ENCODE measurements at places on chromosomes 7 and 10.
A peak's percentile ranks its signal among the peaks of the same experiment; 100 is the strongest.

DNA sequence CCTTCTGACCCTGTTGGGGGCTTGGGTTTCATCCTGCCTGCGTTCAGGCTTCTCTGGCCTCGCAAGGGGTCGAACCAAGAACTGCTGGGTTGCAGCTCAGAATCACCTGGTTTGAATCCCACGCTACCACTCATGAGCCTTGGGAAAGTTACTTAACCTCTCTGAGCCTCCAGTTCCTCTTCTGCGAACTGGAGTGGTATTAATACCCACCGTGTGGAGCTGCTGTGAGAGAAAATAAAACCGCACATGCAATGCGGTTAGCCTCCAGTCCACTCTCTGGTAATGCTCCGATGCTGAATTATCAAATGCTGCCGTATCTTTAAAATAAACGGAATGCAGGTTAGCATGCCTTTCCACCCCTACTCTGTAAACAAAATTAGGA, 171.9 kb downstream of the ARHGAP12 start:
- no peak for DNase-seq

DNA sequence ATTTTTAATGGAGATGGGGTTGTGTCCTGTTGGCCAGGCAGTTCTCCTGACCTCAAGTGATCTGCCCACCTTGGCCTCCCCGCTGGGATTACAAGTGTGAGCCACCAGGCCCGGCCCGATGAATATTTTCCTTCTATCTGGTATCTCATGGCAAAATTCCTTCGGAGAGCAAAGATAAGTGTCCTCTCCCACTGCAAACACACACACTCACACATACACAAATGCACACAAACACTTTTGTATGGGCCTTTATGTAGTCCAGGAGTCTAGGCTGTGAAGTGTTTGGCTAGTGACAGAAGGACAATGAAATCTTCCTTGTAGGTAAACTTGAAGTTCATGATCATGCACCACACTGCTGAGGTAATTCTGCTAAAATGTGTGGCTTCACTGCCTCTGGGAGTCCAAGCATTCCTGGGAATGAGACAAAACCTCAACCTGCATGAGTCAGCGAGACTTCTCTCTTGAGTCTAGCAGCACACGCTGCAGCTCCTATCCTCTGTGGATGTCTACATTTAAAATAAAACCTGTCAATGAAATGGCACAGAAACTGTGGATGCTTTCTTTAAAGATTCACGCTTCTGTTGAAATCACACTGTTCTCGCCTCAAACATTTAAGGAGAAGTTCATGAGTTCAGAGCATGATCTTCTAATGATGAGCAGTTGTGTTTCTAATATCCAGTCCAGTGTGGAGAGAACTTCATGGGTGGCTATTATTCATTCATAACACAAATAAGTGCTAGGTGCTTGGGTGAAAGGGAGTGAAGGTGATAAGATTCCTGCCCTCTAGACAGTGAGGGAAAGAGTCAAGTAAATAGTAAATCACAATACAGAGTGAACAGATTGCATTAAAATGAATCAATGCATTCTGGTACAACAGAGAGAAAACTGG, 96.5 kb downstream of the NRP1 start:
- no peak for DNase-seq

DNA sequence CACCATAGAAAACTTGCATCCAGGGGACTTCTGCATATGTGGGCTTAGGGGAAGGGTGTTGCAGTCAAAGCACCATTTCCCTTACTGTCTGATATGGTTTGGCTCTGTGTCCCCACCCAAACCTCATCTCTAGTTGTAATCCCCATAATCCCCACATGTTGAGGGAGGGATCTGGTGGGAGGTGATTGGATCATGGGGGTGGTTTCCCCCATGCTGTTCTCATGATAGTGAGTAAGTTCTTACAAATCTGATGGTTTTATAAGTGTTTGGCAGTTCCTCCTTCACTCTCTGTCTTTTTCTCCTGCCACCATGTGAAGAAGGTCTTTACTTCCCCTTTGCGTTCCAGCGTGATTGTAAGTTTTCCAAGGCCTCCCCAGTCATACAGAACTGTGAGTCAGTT, 177.4 kb downstream of the ADK start:
- no peak for DNase-seq

DNA sequence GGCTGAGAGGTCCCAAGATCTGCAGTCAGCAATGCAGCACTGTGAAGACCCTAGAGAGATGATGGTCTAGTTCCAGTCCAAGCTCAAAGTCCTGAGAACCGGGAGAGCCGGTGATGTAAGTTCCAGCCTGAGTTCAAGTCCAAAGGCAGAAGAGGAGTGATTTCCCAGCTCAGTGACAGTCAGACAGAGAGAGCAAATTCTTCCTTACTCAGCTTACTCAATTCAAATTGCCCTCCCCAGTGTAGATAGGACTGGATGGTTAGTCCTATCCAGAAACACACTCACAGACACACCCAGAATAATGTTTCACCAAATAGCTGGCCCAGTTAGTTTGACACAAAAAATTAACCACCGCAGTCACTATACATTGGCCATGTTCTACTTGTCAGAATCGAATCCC, 185.5 kb upstream of the MYO3A start:
- no peak for DNase-seq

- no peak for DNase-seq
Observed at GRCh38 chr10:74991435-74991834, 120.0 kb upstream of the SAMD8 start.

GRCh38 chr7:87919875-87920274, 14.2 kb upstream of the ADAM22 start:
- DNase-seq, result no peak

GRCh38 chr10:86049442-86049841, 317.2 kb downstream of the GRID1 start:
- DNase-seq, result no peak

- no peak for DNase-seq
Observed at GRCh38 chr10:21924511-21924910, 79.0 kb downstream of the DNAJC1 start.

GRCh38 chr10:13614530-13615332, 28.0 kb downstream of the PRPF18 start:
- DNase-seq, result no peak

DNA sequence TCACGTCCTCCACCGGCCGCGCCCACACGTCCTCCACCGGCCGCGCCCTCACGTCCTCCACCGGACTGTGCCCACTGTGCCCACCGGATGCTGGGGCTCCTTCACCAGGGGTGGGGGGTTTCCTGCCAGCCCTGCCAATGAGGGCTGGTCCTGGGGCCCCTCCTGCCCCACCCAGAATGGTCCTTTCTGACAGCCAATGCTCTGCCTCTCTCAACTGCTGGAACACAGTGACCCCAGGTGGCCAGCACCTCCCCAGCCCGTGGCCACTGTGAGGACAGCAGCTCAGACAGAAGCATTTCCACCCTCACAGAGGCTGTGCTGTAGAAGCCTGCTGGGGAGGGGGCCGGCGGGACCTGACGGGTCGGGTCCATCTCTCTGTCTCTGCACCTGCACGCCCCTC, 90.1 kb upstream of the DNAAF5 start:
- peak; percentile 34 for DNase-seq

GRCh38 chr7:28953633-28954032, 4.5 kb downstream of the TRIL start:
- DNase-seq, result no peak

DNA sequence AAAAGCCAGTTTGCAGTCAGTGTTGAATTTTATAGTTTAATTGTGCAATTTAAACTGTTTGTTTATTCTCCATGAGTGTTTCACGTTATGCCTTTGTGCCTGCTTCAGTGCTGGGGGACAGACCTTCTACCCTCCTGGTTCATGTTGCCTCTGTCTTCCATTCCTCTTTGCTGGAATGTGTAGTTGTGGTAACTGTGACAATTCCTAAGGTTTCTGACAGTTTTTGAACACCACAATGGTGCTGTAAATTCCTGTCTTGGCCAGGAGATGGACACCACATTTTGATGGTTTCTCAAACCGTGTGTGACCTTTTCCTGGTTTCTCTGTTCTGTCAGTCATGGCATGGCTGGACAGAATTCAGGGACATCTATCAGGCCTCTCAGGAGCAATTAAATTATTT, 201.7 kb downstream of the BICC1 start:
- no peak for DNase-seq

DNA sequence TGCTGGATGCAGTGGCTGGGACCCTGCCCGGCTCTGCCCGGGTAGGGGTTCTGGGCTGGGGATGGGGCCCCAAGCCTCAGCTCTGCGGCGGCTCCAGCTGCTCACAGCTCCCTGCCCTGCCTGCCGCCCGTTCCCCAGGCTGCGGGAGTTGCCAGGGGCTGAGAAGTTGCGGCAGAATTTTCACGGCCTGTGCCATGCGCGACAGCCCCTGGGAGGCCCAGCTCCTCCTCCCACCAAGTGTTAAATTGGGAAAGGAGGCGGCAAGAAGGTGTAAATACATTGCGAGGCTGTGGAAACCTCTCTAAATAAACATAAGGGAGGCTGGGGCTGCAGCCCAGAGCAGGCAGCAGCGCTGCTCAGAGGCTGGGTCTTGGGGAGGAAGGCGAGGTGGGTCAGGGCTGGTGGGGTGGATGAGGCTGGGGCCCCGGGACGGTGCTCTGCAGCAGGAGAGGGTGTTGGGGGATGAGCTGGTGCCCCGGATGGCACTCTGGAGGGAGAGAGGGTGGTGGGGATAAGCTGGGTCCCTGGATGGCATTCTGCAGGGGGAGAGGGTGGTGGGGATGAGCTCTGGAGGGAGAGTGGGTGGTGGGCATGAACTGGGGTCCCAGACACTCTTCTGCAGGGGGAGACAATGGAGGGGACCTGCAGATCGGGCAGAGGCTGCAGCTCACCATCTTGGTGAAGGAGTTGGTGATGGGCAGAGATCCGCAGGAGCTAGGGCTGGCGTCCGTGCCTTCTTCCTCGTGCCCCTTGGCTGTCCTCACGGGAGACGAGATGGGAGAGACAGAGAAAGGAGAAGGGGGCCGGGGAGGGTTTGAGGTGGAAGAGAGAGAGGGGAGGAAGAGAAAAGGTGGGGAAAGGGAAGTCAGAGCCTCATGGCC, 85.5 kb upstream of the GNA12 start:
- no peak for DNase-seq
